ENCODE measurements at places on chromosomes 12 and 14. TPM values are rescaled to one million over a fixed set of nuclear protein-coding genes. Genes with fewer than 3 reads are reported as not detected.

Gene NEMP1
- 3.8 TPM for total RNA-seq

DNA sequence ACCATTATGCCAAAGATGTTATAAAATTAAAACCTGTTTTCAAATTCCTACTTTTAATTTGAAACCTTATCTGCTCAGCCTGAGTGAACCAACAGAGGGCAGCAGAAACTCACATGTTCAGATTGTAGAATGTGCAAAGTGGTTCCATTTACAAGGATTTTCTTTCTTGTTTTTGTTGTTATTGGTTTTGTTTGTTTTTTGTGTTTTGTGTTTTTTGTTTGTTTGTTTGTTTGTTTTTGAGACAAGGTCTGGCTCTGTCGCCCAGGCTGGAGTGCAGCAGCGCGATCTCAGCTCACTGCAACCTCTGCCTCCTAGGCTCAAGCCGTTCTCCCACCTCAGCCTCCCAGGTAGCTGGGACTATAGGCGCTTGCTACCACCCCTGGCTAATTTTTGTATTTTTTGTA is 22.8 kb upstream of the GARIN2 start:
- no peak for DNase-seq

Gene DTX3
- total RNA-seq = 1.4 TPM

DNA sequence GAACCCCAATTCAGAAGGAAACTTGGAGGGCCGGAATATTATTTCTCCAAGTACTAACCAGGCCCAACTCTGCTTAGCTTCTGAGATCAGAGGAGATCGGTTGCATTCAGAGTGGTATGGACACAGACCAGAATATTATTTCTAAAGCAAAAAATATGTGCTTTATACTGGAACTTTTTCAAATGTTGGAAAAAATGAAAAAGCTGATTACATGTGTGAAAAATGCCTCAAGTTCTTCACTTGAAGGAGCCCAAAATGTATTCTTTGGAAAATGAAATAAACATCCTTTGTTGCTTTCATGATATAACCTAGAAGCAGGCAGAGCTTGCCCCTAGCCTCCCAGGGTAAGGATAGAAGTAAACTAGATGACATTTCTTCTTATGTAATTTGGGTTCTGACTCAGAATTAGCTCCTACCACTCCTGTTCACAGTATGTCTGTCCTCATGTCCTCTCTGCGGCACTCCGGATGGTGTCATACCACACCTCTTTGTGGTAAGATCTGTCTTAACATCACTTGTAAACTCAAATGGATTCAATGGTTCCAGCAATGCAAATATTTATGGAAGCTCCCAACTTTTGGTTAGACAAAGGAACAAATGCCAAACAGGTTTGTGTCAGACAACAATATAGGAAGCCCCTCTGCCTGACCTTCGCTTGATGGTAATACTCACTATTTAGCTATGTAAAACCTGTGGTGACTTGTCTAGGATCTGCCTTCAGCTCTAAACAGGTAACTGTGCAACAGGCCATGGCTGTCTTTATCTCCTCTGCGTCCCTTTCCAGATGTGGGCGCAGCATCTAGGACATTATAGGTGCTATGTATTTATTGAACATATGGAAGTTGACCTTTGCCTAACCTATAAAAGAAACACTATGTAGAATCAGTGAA is 178.5 kb downstream of the SSPN start:
- DNase-seq = no peak
